Astrocyte of the cerebellum (primary cell): ENCODE measurements at places on chromosomes 3 and 15.

DNA sequence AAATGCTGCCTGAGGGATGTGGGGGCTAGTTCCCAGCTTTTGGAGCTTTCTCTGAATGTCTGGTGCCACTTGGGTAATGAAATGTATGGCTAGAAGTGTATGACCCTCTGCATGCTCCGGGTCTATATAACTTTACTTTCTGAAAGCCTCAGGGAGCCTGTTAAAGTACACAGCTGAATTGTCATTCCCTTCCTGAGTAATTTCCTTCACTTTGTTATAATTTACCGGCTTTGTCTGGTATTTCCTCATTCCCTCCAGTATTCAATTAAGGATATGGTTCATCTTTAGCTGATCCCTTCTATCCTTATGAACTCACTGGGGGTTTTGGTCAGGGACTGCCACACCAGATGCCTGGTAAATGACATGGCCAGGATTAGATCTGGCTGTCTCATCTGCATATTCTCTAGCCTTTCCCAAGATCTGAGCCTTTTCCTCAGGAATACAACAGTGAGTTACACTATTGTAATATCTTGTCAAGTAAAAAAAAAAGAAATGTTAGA lies 620.3 kb downstream of the ZPLD1 start:
- no peak for DNase-seq

DNA sequence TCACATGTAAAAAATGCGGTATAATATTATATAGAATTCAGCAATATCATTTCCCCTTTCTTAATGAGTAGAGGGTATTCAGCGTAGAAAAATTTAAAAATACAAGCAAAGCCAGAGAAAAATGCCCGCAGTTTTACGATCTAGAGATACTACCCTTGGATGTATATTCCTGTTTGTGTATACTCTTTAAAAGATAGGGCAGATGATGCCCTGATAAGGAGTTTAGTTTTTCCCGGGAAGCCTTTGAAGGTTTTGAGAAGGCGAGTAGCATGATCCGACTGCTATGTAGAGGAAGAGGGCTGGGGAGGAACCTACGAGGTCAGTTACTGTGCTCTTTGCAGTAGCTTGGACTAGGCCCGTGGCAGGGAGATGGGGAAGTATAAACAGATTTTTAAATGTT lies 1.2 kb downstream of the YEATS2 start:
- DNase-seq = no peak

- DNase-seq = no peak
Observed at GRCh38 chr3:193827040-193827669, 234.1 kb downstream of the OPA1 start.

DNA sequence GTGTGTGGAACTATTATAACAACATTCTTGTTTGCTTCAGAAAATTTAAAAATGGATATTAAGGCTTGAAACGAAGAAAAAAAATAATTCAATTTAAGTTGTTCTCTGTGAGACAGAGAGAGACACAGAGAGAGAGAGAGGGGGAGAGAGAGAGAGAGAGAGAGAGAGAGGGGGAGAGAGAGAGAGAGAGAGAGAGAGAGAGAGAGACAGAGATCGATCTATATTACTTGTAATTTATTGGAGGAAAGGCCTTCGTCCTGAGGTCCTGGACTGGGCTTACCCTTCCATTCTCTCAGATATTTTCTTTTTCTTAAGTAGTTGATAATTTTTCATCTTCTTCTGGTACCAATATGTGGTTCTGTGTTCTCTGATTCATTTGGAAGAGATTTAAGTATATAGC lies 25.9 kb downstream of the MFSD1 start:
- no peak for DNase-seq

GRCh38 chr3:101011136-101011535 lies 17.9 kb upstream of the ABI3BP start:
- DNase-seq = no peak

- DNase-seq = no peak
Observed at GRCh38 chr15:93179072-93179471, 90.1 kb upstream of the RGMA start.

DNA sequence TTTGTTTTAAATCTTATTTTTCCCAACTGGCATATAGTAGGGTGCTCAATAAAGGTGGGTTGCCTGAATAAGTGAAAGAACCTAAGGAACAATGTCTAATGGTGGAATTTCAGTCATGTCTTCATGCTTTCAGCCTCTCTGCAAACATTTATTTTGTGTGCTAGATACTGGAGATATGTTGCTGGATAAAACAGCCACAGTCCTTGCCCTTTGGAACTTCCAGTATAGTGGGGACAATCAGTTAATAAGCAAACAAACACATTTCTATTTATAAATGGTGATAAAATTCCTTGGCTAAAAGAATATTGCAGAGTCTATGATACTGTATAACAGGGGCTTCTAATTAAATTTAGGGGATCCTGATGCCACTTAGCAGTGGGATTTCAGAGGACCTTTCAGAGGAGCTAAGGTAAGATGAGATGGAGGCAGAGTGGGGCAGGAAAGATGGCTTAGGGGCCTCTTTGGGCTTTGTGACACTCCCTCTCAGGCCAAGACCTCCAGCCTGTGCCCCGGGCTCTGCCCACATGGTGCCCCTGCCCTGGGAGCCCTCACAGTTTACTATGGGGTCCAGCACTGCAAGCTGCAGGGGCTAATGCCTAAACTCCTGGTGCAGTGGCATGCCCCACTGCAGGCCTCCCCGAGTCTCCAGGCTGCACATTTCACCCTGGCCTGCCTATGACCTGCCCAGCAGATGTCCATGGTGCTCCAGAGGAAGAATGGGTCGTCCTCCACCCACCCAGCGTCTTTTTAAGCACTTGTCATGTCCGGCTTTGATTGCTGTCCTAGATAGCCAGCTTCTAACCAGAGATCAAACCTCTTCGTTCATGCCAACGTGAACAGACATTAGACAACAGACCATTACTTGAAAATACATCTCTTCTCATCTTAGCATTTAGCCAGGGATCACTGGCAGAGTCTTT lies 61.6 kb upstream of the PRR23C start:
- no peak for DNase-seq

DNA sequence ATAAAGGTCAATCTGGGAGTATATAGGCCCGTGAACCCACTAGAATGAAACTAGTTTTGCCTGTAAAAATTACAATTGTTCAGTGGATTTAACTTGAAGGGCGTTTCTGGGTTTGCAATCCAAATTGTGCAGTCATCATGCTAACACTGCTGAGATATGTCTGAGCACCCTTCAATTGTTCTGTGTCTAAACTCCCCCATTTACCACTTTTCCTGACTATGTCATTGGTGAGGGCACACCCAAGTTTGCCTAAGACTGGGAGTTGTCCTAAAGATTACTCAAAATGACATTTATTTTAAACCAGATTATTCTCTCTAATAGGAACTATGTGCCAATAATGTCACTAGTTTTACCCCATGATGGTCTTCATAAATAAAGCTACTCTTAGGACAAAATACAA lies 54.6 kb downstream of the EMC4 start:
- DNase-seq = no peak

DNA sequence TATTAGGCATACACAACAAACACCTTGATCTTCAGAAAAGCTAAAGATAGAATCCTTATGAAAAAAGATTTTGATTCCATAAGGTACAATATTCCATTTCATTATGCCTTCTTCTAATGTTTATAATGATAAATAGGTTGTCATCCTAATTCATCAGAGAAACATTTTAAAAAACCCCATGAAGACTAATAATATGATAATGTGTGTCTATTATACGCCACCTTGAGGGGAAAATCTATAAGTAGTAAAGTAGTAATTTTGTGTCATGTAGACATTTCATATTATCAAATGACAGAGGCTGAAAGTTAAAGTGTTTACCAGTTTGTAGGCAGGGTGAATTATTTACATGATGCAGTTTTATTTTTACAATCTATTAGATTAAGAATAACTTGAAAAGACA lies 524.3 kb downstream of the GBE1 start:
- no peak for DNase-seq

DNA sequence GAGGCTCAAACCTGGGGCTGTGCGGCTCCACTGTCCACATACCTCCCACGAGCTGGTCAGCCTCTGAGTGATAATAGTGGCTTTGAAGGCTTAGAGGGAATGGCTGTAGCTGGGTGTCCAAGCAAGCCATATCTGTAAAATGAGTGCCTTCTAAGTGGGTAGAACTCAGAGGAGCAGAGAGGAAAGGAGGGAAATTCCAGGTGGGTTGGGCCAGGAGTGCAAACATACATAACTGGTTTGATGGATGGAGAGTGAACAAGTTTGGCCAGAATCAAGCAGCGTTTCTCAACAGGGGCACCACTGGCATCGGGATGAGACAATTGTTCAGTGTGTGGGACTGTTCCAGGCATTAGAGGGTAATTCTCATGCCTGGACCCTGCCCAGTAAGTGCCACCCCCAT lies 91.1 kb downstream of the ASB7 start:
- DNase-seq = no peak

DNA sequence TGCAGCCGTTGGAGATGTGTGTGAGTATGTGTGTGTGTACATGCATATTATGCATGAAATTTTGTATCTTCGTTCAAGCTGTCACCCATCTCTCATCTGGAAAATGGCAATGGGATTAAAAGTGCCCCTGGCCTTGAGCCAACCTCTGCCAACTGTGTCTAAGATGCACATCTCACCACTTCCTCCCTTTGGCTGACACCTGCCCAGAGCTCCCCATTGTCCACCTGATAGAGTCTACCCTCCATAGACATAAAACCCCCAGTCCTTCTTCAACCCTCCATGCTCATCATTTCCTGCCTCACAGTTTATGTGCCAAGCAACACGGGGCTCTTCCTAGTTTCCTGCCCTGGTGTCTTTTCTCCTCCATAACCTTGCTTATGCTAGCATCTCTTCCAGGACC lies 187.5 kb upstream of the HES1 start:
- no peak for DNase-seq

DNA sequence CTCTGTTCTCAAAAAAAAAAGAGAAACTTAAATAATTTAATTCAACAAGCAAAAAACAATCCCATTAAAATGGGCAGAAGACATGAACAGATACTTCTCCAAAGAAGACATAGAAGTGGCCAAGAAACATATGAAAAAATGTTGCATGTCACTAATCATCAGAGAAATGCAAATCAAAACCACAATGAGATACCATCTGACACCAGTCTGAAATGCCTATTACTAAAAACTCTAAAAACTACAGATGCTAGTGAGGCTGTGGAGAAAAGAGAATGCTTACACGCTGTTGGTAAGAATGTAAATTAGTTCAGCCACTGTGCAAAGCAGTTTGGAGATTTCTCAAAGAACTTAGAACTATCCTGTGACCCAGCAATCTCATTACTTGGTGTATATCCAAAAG lies 382.9 kb downstream of the OTOL1 start:
- peak; percentile 6 for DNase-seq

DNA sequence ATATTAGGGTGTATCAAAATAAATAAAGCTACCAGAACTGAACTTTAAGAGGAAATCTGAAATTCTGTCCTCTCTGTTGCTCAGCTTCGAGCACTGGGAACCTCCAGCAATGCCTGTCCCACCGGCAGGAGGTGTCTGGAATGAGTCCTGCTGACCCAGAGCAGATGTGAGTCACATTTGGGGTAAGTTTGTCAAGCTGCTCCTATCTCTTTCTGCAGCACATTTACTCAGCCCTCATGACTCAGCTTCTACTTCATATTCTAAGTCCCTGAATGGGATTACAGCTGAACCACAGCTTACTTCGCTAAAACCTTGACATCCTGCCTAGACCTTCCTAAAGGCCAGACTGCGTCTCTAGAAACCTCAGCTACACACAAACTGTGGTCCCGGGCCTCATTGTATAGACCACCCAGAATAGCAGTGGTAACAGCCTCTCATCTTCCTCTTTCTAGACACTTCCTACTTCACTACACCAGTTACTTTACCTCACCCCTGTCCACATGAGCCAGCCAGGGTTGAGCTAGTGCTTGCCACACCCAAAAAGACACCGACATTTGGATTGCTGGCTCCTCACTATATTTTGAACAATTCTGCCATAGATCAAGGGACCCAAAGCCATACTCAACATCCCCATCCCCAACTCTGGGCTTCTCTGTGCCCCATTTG lies 109.6 kb upstream of the TMCO5A start:
- DNase-seq = peak; percentile 81

DNA sequence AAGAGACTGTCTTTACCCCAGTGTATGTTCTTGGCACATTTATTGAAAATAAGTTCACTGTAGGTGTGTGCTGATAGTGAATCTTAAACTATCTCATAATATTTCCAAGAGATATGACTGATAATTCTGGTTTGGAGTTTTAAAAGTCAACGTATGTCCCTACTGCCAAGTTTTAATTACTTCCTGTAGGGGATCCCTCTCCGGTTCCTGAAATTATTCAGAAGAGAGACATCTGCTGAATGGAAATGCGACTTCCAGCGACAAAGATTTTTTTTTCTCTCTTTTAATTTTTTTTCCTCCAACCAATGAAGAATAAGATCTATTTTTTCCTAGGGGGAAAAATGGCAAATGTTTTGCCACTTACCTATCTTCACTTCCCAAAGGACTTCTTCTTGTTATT lies 498.9 kb upstream of the TGFBR2 start:
- no peak for DNase-seq

- DNase-seq = no peak
Observed at GRCh38 chr3:105377716-105378115, 11.0 kb downstream of the ALCAM start.

- no peak for DNase-seq
Observed at GRCh38 chr3:51931756-51932155, 9.9 kb downstream of the RRP9 start.

GRCh38 chr15:38670128-38671005 lies 105.8 kb upstream of the RASGRP1 start:
- no peak for DNase-seq

GRCh38 chr3:53748512-53749271 lies 97.5 kb downstream of the CHDH start:
- DNase-seq = no peak

GRCh38 chr3:11386465-11387113 lies 114.4 kb downstream of the ATG7 start:
- no peak for DNase-seq

GRCh38 chr15:31106495-31107300 lies 5.2 kb upstream of the TRPM1 start:
- no peak for DNase-seq

DNA sequence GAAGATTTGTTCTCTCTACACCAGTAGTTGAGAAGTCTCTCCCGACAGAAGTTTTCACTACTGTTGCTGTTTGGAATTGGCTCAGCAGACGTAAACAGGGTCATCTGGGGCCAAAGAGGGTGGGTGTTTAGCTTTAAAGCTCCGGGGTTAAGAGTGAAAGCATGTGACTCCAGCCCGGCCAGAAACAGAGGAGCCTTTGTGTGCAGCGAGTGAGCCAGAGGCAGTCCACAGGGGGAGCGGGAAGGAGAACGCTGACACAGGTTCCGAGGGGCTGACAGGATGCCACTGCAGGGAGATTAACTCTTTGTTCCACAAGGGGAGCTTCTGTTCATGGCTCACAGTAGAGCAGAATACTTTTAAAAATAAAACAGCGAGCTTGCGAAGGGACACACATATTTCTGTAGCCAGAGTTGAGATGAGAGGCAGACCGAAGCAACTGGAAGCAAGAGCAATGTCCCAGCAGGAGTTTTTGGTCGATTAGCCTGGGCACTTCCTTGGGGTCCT lies 26.9 kb downstream of the BMF start:
- DNase-seq = no peak
